Hematopoietic multipotent progenitor cell treated with erythropoietin and hydrocortisone succinate and interleukin-3 and kit ligand, for 15 days (in vitro differentiated cells): ENCODE measurements at places on chromosomes 3 and 15.

DNA sequence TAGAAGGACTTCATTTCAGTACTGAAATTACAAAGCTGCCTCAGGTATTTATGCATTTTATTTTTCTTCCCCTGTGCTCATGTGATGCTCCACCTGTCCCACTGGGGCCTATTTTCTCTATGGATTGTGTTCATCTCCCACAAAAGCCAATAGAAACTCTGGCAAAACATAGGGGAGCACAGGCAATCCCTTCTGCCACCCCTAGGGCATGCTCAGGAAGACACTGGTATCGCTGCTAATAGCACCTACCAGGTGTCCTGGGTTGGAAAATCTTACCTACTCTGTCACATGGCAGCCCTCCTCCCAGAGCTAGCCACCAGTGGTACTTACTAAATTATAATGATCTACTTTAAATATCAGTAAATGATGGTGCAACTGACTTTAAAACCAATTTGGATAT lies 427.4 kb downstream of the FGF12 start:
- DNase-seq = no peak

DNA sequence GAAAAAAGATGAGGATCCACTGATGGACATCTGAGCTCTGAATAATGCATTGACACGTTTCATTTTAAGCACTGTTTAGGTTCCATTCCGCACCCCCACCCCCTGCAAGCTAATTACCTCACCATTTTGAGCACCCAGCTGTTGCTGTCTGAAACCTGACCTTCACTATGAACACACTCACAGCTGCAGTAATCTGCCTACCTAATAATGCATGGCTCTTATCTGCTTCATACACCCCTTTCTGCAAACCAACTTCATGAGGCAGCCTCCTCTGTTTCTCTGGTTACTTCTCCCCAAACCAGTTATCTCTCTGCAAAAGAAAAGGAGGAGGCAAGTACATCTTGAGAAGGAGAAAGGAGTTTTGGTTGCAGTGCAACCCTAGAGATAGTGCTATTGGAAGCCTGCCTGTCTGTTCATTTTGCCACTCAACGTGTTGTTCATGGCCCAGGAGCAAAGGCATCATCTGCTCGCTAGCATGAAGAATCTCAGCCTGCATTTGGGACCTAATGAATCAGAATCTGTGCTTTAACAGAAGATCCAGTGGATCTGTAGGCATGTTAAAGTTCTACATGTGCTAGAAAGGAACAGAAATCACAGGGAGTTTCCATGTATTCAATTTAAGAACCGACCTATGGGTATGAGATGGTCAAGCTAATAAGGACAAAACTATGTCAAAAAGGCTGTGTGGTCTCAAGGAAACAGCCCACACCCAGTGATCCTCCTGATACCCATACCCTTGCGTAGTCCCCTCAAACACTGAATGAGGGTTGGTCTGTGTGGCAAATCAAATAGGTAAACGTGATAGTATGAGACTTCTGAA lies 87.2 kb downstream of the MB21D2 start:
- no peak for DNase-seq

GRCh38 chr3:78338405-78338804 lies 1298.5 kb downstream of the ROBO2 start:
- DNase-seq = no peak

DNA sequence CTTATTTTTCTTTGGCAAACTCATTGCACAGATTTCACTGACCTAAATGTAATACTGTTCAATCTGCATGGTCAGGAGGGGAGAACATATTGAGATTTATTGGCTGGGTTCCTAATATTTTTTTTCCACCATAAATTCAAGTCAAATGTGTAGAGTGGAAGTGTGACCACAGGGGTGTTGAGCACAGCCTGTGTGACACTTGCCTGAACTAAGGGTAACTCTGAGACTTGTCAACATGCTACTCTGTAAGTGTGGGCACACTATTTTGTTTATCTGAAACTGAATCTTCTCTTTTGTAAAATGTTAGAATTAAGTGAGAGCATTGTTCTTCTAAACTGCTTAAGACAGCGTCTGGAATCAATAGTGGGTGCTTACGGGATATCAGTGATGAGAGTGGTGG lies 516.2 kb downstream of the GRM7 start:
- DNase-seq = no peak

DNA sequence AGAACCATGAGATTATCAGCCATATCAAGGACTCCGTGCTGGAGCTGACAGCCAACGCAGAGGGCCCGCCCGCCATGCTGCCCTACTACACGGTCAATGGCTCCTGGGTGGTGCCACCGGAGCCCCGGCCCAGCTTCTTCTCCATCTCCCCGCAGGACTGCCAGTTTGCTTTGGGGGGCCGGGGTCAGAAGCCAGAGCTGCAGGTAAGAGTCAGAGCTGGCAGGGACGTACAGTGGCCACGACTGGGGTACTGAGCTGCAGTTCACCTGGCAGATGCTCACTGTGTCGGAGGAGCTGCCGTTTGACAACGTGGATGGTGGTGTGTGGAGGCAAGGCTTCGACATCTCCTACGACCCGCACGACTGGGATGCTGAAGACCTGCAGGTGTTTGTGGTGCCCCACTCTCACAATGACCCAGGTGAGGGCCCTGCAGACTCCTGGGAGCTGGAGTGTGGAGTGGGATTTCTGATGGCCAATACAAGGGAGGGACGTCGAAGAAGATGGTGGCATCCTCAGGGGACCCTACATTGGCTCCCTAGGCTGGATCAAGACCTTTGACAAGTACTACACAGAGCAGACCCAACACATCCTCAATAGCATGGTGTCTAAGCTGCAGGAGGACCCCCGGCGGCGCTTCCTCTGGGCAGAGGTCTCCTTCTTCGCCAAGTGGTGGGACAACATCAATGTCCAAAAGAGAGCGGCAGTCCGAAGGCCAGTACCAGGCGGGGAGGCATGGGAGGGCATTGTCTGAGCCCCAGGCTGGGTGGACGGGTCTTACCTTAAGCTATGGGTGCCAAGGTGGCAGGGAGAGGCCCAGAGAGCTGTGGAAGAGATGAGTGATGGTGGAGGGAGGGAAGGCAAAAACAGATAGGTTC lies 2.4 kb downstream of the MAN2A2 start:
- no peak for DNase-seq

DNA sequence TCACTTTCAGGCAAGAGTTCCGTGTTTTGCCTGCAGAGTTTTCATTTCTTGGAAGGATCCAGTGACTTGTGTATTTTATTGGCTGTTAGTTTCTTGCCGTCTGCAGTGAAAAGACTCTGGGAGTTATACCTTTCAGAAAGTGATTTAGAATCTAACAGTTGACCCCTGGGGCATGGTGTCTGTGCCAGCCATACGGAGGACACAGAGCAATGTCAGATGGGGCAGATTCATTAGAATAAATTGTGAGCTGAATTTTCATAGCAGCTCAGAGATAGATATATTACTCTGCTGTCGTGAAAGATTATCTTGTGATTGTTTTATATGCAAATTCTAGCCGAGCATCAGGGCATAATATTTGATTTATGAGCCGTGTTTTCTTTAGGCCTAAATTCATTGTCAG lies 131.6 kb downstream of the SV2B start:
- DNase-seq = no peak

DNA sequence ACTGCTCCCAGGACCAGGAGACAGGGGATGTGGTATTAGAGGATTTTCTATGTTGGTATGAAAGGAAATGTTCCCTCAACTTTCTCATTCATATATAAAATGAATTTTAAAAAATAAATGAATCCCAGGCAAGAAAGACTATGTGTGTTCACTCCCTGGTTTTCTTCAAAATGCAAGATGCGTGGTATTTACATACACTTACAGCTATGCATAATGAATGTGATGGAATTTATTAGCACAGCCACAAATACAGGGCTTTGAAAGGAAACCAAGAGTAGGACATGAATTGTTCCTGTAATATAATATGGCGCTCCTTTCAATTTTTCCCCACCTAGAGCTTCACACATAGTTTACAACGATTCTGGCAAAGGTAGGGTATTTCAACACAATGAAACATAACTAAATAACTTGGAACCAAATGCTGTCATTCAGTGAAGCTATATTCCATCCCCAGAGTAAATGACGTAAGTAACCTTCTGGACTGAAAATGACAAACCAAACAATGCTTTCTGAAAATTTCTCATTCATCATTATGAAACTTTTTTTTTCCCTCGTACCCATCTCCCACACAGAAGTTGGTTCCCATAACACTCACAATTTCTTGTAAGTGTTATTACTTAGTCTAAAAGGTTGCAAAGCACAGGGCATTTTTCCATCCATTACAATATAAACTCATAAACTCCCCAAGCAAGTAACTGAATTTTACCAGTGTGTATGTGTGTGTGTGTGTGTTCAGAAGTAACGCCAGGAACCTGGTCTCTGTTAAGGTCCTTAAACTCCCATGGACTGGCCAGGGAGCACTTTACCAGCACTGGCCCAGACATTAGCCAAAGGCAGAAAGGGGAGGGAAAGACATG lies 41.8 kb downstream of the CBLB start:
- no peak for DNase-seq

- DNase-seq = no peak
Measured at GRCh38 chr3:4748127-4748526, 231.1 kb upstream of the BHLHE40 start.
